ENCODE measurements at places on chromosomes 1 and 21.

GRCh38 chr1:153752072-153752471 lies 23.1 kb upstream of the SLC27A3 start:
- DNase-seq, result no peak

DNA sequence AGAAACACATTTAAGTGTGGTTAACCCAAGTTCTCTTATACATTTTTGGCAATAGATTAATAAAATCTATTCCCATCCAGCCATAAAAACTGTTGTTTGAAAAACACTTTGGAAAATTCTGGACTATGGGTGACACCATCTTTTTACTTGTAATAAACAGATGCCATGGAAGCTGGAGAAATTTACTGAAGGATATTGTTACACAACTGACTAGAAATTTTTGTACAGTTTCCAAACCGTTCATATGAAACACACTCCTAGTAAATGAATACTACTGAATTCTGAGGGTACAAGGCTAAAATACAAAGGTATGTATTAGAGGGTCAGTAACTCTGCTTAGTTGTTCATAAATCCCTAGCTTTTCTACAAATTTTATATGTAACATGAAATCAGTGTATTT lies 48.7 kb downstream of the TRIM33 start:
- no peak for DNase-seq

DNA sequence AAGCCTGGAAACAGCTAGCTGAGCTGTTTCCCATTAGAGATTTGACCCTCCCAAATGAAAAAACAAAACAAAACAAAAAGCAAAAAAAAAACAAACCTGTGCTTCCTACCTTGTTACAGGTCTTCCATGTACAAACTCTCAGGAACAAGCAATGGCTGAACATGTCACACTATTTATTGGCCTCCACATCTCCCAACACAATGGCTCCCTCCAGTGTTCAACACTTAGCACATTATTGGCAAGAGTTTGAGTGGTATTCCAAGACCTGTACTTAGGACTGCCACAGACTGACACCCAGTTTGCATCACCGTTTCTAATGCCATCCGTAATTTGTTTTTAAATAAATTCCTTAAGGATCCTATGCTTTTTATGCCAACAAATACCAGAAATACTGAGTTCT lies 195.0 kb upstream of the OLFM3 start:
- DNase-seq, result peak; percentile 6

DNA sequence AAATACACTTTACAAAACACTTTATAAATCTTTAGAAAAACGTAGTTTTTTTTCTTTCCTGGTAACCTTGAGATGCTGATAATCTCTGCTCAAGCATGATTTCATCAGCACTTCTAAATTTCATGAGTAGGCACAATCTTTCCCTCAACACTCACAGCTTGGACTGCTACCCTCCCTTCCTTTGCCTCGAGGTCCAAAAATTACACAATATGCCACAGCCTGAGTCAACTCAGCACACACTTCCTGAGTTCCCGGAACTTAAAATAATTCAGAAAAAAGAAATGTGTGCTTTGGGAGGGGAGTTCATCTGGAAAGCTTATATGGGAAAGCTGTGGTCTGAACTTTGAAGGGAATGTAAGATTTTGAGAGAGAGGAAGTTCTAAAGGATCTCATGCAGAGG lies 5.9 kb downstream of the CLCA2 start:
- DNase-seq, result no peak

GRCh38 chr1:11967028-11967547 lies 13.2 kb upstream of the MFN2 start:
- peak; percentile 78 for DNase-seq

DNA sequence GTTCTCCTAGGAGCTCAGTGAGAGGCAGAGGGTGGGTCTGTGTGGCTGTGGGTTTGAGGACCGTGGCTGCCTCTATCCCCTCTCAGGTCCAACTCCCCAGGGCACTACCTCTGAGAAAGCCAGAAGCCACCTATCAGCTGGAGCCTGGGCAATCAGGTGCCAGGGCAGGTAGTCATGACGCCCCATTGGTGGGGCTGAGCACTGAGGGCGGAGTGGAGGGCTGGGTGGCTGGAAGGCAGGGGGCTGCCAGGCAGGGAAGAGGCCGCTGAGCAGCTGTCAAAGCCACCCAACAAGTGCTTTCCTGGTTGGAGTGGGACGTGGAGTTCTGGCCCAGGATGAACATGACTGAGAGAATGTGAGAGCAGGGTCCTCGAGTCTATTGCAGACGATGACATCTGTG lies 164.9 kb upstream of the AJAP1 start:
- DNase-seq, result no peak

DNA sequence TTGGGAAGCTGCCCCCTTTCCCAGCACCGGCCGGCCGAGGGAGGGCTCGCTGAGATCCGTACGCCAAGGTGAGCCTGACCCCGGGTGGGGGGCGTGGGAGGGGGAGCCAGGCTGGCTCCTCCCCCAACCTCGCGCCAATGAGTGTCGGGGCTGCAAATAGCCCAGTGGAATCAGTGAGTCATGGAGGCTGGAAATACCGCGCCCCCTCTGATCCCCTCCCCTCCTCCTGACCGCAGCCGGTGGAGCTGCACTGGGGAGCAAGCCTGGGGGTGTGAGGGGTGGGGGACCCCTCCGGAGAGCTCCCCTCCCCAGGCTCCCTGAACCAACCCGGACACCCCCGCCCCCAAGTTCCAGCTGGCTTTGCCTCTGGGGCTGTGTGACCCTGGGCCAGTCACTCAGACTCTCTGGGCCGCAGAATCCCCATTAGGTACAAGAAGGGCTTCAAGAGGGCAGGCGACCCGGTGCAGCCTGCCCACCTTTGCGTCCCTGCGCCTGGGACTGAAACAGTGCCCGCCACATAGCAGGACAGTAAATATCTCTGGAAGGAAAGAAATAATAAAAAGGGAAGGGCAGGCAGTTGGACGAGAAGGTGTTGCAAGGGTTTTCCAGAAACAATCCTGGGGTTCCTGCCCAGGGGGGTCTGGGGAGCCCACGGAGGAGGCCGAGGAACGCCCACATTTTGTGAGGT lies 4.5 kb downstream of the HSPB7 start:
- DNase-seq, result peak; percentile 80

GRCh38 chr1:22420455-22421053 lies 31.1 kb upstream of the ZBTB40 start:
- peak; percentile 83 for DNase-seq

GRCh38 chr1:243260221-243260880 lies 4.5 kb downstream of the SDCCAG8 start:
- DNase-seq, result no peak

DNA sequence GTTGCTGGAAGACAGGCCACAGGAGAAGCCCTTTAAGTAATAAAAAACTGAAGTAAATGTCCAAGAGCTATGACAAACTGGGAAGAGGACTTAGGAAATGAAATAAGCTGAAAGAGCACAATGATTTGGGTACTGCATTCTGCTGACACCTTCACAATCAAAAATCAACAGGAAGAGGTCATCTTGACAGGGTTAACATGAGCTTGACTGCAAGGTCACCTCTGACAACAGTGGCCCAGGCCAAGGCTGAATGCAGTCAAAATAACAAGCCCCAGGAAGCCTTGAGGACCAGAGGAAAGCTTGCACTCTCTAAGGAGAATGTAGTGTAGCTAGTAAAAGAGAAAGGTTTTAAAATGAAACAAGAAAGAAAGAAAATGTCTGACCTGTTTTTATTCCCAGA lies 179.3 kb downstream of the SEC16B start:
- DNase-seq, result no peak

DNA sequence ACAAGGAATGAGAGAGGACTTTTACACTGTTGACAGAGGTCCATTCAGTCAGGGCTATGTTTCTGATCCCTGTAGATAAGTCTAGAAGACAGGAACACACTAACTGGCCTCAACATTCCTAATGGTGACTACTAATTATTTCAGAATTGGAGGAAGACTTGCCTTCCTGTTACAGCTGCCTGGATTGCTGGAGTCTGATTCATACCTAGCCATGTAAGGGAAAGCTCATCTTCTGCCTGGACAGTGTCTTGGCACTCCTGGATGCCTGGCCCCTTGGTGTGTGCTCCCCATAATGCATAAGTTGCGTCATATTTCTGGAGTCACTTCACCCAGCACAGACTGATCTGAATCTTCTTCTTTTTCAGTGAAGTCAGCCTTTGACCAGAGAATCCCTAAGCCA lies 326.0 kb upstream of the RUNX1 start:
- no peak for DNase-seq

DNA sequence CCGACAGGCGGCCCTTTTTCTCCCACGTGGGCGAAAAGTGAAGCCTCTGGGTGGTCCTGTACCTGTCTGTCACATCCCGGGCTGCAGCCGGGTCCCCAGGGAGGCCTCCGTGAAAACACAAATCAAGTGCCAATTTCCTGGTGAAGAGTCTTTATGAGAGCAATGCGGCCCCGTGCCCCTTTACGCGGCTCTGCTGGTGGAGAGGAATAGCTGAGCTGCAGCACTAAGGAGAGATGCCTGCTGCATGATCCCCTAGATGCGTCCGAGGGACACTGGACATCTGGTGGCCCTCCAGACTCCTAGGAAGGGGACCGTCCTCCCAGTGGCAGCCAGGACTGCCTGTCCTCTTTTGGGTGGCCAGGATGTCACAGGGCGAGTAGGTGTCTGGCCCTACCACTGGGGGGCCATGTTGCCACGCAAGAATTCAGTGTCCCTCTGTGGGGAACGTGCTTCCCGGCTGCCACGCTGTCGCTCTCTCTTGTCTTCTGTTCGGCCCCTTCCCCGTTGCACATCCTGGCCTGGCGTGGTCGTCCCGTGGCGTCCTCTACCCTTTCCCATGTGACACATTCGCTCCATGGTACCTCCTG lies 38.7 kb downstream of the COL18A1 start:
- DNase-seq, result no peak

- no peak for DNase-seq
These were observed 8.3 kb downstream of the EPHX1 start for GRCh38 chr1:225818229-225818628.

DNA sequence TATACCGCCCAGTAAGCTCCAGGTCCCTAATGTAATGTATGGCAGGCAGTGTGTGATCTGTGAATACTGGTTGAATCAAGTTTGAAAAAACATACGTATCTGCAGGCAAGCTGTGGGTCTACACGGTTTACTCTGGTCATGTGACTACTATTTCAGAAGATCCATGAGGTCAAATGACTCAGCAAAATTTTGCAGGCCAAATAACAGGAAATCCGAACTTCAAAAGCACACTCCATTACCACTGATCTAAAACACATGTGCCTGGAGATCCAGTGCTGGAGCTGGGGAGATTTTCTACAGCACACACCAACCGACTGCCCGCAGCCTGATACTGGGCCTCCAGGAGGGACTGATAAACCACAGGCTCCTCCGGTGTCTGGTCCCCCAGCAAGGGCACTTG lies 64.5 kb upstream of the SLC44A3 start:
- no peak for DNase-seq

DNA sequence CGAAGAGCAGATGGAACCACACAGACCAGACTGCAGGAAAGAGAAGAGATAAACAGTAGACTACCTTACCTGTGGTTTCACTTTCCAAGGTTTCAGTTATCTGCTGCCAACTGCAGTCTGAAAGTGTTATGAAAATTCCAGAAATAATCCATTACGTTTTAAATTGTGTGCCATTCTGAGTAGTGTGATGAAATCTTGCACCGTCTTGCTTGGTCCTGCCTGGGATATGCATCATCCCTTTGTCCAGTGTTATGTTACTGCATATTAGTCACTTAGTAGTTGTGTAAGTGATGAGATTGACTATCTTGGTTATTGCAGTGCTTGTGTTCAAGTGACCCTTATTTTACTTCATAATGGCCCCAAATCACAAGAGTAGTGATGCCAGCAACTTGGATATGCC lies 33.9 kb downstream of the DNAJC6 start:
- DNase-seq, result no peak

DNA sequence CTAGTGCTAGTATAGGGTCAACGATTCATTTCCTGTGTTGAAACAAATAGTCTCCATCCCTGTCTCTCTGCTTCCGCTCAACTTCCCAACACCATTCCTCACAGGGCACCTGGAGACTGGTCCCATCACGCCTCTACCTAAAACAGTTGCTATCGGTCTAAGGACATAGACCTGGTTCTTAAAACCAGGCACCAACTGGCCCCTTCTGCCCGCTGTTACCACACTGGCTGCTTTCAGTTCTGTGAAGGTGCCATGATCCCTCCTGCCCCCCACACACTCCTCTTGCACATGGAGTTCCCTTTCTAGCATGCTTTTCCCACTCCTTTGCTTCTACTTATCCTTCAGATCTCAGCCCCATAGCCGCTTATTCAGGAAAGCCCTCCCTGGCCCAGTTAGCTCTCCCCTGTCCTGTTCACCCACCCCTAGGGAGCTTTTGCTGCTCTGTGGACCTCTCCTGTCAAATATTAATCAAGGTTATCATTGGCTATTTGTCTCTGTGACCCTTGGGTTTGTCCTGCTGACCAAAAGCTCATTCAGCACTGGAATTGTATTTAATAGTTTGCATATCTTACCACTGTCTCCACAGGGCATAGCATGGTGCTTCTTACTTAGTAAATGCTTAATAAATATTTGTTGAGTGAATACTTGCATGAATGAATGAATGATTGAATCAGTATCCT lies 11.9 kb upstream of the KPRP start:
- DNase-seq, result no peak

DNA sequence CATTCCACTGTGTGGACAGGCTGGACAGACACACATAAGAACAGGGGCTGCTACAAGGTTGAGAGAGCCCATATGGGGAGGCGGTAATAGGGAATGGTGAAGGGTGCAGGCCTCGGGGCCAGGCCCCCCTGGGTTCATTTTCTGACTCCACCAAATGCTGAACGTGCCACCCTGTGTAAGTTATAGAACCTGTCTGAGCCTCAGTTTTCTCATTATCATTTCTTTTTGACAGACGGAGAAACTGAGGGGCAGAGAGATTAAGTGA lies 569.5 kb downstream of the PTPRU start:
- DNase-seq, result no peak

DNA sequence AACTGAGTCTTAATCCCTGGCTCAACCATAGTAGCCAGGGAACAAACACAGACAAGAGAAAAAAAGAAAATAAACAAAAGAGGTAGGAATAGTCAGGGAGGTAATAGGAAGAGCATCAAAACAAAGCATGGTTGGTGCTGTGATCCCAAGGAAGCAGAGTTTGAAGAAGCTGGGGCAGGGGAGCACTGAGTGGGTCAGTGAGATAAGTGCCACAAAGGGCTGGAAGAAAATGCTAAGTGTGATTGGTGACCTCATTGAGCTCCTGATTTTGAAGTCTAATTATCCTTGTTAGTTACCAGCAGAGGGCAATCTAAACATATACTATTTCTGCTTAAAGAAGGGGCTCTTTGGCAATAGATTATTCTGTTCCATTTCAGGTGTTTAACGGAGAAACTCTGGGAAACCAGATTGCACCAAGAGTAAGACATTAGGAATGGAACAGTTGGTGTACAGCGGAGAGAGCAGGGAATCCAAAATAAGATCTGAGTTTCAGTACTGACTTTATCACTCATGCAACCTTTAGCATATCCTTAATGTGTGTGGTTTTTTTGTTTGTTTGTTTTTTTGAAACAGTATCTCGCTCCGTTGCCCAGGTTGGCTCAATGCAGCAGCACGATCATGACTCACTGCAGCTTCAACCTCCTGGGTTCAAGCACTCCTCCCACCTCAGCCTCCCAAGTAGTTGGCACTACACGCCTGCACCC lies 30.7 kb upstream of the KIAA1614 start:
- peak; percentile 67 for DNase-seq

- DNase-seq, result no peak
These were observed 7.4 kb downstream of the SPRR5 start for GRCh38 chr1:152954436-152954835.

Measured in GM13976 (cell line).